ENCODE measurements at places on chromosomes 4 and X. TPM values are rescaled to one million over a fixed set of nuclear protein-coding genes. Genes with fewer than 3 reads are reported as not detected.

DNA sequence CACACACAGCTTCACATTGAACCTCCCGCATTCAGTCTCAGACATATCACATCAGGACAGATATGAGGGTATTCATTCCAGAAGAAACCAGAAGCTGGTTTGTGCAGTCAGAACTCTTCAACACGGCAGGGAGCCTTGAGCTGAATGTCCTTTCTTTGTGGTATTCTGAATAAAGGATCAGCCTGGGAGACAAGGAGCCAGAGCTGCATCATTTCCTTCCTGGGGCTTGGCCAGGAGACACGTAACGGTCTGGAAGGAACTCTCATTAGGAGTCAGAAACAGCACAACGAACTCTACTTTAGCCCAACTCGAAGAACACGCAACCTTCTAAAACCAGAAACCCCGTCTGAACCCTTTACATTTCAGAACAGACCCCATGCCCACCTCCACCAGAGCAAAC lies 46.4 kb downstream of the KDR start:
- H3K4me1 ChIP-seq: peaks cover 16% of the 10 kb centered on the region
- no peak overlapping the region for H3K4me3 ChIP-seq
- H3K27me3 ChIP-seq: no peaks in the 10 kb centered on the region
- peak overlapping the region; percentile 82 for H3K27ac ChIP-seq
- peak; percentile 62 for DNase-seq
- no peaks in the 10 kb centered on the region for H3K36me3 ChIP-seq

GRCh38 chr4:84887824-84888223 lies 78.7 kb downstream of the WDFY3 start:
- no peaks in the 10 kb centered on the region for H3K27me3 ChIP-seq
- no peaks in the 10 kb centered on the region for H3K36me3 ChIP-seq
- H3K4me1 ChIP-seq: no peaks in the 10 kb centered on the region

The DDIT4L gene
- 1.3 TPM for total RNA-seq

The SOWAHB gene
- total RNA-seq: 0.07 TPM

DNA sequence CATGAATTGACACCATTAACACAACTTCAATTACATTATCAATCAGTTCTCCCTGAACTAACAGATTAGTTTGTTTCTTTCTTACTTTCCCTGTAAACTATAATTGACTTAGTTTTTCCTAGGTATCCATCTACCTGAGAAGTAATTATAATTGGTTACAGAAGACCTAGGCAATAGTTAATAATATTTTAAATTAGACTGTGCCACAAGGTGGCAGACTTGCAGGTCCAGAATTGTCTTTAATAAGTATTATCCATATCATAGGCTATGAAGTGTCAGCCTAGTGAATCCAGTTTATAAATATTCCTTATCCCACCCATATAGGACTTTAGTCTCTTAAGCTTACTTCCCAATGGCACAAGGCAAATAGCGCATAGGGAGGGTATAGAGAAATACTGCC lies 48.9 kb upstream of the FAM47B start:
- no peak for DNase-seq
- H3K27ac ChIP-seq: no peak overlapping the region
- no peaks in the 10 kb centered on the region for H3K36me3 ChIP-seq
- no peaks in the 10 kb centered on the region for H3K27me3 ChIP-seq
